WTC11 (cell line): ENCODE measurements at places on chromosomes 7 and 10. TPM values are rescaled to one million over a fixed set of nuclear protein-coding genes. Genes with fewer than 3 reads are reported as not detected.

GRCh38 chr7:17368856-17369524 is 70.5 kb downstream of the AHR start:
- H3K4me3 ChIP-seq: no peak overlapping the region
- H3K27me3 ChIP-seq: no peaks in the 10 kb centered on the region
- H3K36me3 ChIP-seq: no peaks in the 10 kb centered on the region

DNA sequence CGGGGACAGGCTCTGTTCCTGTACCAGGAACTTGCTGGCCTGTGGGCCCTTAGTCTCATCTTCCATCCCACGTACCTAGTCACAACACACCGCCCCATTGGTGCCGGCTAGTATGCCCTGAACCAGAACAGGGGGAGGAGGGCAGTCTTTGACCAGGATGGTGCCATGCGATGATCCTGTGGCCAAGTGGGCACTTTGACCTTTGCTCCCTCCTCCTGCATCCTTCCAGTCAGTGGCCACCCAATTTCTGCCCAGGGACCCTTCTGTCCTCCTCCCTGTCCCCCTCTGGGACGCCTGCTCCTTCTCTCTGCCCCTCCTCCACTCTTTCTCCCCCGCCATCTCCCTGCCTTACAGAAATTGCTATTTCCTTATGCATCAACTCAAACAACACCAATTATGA is 126.3 kb upstream of the CHST15 start:
- H3K4me1 ChIP-seq: peaks cover 13% of the 10 kb centered on the region
- H3K27ac ChIP-seq: no peak overlapping the region
- no peak overlapping the region for H3K4me3 ChIP-seq
- H3K36me3 ChIP-seq: no peaks in the 10 kb centered on the region
- no peaks in the 10 kb centered on the region; the same call in 1 of the 2 replicates for H3K27me3 ChIP-seq
- no peak for DNase-seq

DNA sequence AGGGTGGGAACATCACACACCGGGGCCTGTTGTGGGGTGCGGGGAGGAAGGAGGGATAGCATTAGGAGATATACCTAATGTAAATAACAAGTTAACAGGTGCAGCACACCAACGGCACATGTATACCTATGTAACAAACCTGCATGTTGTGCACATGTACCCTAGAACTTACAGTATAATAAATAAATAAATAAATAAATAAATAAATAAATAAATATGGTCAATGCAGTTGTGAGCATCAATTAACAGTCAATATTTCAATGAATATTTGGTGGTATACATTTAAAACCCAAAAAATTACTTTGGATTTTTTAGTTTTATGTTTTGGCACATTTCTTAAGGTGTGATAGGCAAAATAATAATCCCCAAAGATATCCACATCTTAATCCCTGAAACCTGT is 15.6 kb downstream of the TRDMT1 start:
- no peaks in the 10 kb centered on the region for H3K36me3 ChIP-seq
- H3K27ac ChIP-seq: no peak overlapping the region
- no peaks in the 10 kb centered on the region for H3K27me3 ChIP-seq
- H3K4me3 ChIP-seq: no peak overlapping the region
- H3K4me1 ChIP-seq: peaks cover 19% of the 10 kb centered on the region

Gene ATG9B
- total RNA-seq: 2.4 to 3.8 TPM (median 2.4 TPM) in 3 replicates

Gene SLC16A9
- total RNA-seq: 4.0 to 5.5 TPM (median 4.7 TPM) in 3 replicates

Gene PIP
- total RNA-seq: not detected in 3 replicates

DNA sequence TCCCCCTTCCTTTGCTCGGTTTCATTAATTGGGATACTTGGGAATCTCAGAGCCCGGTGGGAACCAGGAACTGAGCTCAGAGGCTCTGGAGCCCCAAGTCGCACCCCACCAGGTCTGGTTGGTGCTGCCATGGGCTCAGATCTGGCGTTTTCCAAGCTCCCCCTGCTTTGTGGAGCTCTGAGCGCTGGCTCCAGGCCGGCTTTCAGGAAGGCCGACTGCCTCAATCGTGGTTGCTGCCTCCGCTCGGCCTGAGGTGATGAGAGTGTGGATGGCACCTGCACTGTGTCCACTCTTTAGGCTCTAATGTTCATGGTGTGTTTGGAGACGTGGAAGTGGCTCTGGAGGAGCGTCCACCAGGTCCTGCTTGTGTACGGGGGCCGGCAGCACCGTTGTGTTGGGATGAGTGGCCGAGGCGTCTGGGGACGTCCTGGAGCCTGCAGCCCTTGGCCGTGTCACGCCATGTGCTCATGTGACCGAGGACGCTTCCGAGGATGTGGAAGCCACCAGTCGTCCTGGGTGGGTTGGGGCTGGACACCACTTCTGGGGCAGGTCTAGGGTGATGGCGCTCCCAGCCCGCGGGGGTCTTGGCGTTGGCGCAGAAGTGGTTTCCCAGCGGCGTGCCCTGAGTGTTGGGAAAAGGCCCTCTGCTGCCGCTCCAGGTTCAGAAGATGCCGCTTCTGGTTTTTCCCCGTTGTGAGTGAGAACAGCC is 8.2 kb downstream of the INPP5A start:
- H3K4me3 ChIP-seq: no peak overlapping the region
- no peaks in the 10 kb centered on the region for H3K36me3 ChIP-seq
- no peaks in the 10 kb centered on the region for H3K27me3 ChIP-seq
- peak; percentile 4 for DNase-seq

GRCh38 chr7:120097020-120097419 is 176.0 kb upstream of the KCND2 start:
- DNase-seq: no peak
- no peak overlapping the region for H3K4me3 ChIP-seq
- H3K36me3 ChIP-seq: no peaks in the 10 kb centered on the region
- no peak overlapping the region for H3K27ac ChIP-seq
- H3K4me1 ChIP-seq: no peaks in the 10 kb centered on the region

DNA sequence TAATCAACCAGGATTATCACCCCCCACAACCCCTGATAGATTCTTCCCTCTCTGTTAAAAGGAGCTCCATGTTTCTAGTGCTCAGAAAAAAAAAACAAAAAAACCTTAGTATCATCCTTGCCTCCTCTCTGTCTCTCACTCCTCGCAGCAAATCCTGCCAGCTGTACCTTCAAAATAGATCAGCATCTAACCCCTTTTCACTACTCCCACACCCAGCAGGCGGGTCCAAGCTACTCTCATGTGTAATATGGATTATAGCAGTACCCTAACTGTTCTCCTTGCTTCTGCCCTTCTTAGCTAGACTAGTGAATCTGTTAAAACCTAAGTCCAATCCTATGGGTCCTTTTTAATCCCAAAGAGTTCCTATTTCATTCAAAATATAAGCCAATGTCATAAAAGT is 667.4 kb downstream of the MAGI2 start:
- H3K27ac ChIP-seq: no peak overlapping the region
- no peaks in the 10 kb centered on the region for H3K36me3 ChIP-seq
- peaks cover 24% of the 10 kb centered on the region for H3K4me1 ChIP-seq
- DNase-seq: no peak

Gene CFAP58
- 0.92 to 1.1 TPM (median 1.0 TPM) in 3 replicates for total RNA-seq

DNA sequence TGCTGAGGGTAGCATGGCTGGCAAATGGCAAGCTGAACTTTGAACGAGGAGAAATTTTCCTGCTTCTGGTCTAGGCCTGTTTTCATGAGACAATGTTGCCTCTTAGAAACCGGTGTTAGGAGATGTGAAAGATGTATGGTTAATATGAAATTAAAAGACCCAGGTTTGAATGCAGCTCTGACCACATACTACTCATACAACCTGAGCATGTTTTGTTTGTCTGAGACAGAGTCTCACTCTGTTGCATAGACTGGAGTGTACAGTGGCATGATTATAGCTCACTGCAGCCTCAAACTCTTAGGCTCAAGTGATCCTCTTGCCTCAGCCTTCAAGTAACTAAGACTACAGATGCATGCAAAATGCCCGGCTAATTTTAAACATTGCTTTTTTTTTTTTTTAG is 193.4 kb upstream of the FZD8 start:
- DNase-seq: no peak
- H3K36me3 ChIP-seq: peaks cover 1% of the 10 kb centered on the region
- no peak overlapping the region for H3K4me3 ChIP-seq
- H3K27me3 ChIP-seq: no peaks in the 10 kb centered on the region; the same call in 1 of the 2 replicates

- H3K27ac ChIP-seq: peak overlapping the region; percentile 95
- peaks cover 61% of the 10 kb centered on the region for H3K4me1 ChIP-seq
- peak overlapping the region; percentile 12; the same call in 1 of the 2 replicates for H3K4me3 ChIP-seq
- peaks cover 3% of the 10 kb centered on the region for H3K27me3 ChIP-seq
- H3K36me3 ChIP-seq: peaks cover 16% of the 10 kb centered on the region
Measured at GRCh38 chr10:126153711-126154628, 234.3 kb downstream of the ADAM12 start.

Gene CPXM2
- 3.4 to 4.8 TPM (median 4.7 TPM) in 3 replicates for total RNA-seq

GRCh38 chr7:134948736-134949135 is 37.6 kb upstream of the AGBL3 start:
- peaks cover 36% of the 10 kb centered on the region for H3K36me3 ChIP-seq
- no peaks in the 10 kb centered on the region for H3K4me1 ChIP-seq
- H3K27me3 ChIP-seq: no peaks in the 10 kb centered on the region
- no peak for DNase-seq

GRCh38 chr7:40498924-40499510 is 364.2 kb downstream of the SUGCT start:
- no peaks in the 10 kb centered on the region for H3K4me1 ChIP-seq
- DNase-seq: no peak
- no peaks in the 10 kb centered on the region for H3K36me3 ChIP-seq
- no peaks in the 10 kb centered on the region for H3K27me3 ChIP-seq

Gene TLX1
- total RNA-seq: 2.1 to 4.6 TPM (median 2.3 TPM) in 3 replicates
